ENCODE measurements at places on chromosomes 6 and 20.
A peak's percentile ranks its signal among the peaks of the same experiment; 100 is the strongest.

DNA sequence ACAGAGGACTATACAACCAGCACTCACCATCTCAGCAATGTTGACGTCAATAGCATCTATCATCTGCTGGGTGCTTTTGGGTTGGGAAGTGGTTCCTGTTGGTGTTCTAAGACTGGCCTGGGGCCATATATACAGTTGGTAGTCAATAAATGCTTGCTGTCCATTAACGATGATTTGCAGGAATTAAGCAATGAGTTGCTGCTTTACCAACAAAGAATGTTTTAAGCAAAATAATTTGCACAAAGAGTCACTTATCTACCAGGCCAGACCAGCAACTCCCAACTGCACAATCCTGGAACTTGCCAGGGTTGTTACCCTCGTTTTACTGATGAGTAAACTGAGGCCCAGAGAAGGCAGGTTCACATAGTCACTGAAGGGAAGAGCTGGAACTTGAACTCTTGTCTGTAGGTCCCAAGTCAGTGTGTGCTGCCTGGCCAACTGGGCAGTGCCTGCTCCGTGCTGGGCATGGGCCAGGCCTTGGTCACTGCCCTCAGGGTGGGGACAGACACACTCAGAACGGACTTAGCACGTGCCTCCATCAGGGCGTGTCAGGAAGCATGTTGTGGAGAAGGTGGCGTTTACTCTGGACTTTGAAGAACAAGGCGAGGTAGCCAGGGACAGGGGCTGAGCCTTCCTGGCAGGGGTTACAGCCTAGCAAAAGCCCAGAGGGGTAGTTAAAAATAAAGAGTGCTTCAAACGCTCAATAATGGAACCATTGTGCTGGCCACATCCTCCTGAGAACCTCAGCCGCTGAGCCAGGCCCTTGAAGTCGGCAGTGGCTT is 2.5 kb upstream of the SRC start:
- DNase-seq = no peak

- DNase-seq = no peak
Observed at GRCh38 chr20:48740292-48740649, 87.5 kb downstream of the PREX1 start.

DNA sequence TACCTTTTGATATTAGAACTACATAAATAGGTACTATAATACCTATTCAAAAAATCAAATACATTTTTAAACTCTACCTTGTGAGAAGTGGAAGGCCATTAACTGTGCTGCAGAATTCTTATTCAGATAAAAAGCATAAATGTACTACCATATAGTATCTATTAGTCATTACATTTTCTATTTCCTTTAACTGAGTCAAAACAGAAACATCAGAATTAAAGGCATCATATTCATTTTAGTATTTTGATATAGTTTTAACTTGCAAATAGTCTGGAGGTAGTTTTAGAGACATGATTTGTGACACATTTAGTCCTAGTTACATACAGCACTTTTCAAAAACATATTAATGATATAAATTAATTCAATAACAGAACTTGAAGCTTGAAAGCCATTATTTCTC is 39.9 kb upstream of the TAB2 start:
- no peak for DNase-seq

- DNase-seq = no peak
Observed at GRCh38 chr6:125816828-125817280, 26.1 kb downstream of the NCOA7 start.

- no peak for DNase-seq
Observed at GRCh38 chr20:36281785-36282380, 24.3 kb upstream of the DLGAP4 start.

DNA sequence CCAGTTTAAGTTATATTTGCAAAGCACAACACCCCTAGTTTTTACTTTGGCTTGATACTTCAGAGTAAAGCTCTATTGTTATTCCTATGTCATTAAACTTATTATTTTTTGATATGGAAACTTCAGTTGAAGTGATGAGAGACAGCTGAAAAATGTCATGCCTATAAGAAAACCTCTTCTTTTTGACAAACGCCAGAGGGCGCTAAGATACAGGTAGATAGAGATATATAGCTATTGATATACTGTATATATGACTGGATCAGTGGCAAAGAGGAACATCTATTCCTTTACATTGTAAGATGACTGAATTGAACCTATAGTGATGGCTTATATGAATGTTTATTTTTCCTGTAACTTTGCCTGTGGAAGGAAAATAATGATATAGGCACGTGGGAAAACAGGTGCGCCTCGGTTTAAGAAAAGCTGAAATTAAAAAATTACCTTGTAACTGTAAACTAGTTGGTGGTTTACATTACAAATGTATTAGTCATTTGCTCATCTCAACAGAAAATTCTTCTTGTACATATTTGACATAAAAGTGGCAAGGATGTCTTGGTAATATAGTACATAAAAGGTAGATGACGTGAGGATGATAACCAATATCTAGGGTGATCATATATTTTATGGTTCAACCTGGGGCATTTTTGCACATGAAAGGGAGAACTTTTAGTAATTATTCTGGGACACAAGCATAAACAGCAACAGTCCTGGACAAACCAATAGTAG is 74.1 kb downstream of the LAMA4 start:
- no peak for DNase-seq

DNA sequence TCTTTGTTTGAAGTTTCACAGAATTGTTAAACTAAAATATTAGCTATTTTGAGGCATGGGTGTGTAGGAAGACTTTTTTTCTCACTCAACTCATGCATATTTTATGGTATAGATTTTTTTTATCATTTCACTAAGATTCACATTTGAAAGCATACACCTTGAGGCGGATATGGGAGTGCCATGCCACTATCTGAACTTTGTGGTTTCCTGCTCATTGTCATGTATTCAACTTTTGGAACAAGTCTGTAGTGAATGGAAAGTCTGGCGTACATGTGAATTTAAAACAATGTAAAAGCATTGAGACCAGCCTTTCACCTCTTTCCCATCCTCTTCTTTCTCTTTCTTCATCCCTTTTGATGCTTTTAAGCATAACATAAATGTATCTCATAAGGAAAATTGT is 147.9 kb downstream of the TPBG start:
- no peak for DNase-seq

GRCh38 chr6:167341665-167342655 is 17.1 kb downstream of the TTLL2 start:
- no peak for DNase-seq

DNA sequence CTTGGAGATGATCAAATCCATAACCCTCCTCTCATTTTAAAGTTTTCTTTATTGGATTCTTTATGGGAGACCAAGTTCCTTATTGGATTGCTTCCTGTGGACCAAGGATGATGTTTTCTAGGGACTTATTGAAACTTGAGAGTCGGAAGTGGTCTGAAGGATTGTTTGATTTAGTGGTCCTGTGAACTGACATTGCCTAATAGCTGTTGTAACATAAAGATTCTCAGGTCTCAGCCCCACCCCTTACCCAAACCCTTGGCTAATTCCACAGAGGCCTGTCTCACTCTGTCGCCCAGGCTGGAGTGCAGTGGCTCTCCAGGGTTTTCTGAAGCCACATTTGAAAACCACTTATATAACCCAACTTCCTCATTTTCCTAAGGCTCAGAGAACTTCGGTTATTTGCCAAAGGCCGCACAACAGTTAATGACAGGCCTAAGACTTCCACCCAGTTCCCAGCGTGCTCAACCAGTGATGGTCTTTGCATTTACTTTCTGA is 77.0 kb downstream of the ATXN1 start:
- DNase-seq = no peak

DNA sequence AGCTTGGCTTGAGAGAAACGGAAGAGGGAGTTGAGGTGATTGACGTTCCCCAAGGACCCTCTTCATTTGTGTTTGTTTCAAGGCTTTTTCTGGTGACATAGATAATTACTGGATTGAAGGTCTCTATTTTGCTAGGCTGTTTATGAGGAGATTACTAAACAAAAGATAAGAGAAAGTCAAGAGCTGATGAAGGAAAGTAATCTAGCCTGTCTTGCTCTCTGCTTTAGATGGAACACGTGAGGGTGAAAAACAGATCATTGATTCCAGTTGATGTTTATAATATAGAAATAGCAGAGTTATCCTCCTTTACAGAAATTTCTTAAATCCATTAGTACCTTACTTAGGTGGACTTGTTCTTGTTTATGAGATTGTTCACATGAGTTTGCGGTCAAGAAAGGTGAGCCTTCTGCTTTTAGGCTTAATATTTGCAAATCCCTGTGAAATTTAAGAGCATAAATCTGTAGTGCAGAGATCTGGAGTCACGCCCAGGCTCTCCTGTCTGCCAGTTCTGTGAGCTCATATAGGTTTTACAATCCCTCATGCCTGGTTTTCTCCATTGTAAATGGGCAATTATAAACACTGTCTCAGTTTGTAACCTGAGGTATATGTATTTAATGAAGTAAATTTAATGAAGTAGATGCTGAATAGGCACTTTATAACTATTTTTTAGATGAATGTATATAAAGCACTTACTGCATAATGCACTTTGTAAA is 272.8 kb downstream of the NKAIN2 start:
- DNase-seq = no peak

DNA sequence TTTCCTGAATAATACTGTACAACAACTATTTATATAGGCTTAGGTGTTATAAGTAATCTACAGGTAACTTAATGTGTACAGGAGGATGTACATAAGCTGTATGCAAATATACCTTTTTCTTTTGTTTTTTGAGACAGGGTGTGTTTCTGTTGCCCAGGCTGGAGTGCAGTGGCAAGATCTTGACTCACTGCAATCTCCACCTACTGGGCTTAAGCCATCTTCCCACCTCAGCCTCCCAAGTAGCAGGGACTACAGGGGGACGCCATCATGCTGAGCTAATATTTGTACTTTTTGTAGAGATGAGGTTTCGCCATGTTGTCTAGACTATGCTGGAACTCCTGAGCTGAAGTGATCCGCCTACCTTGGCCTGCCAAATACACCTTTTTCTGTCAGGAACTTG is 191.7 kb upstream of the ZNF217 start:
- no peak for DNase-seq

- DNase-seq = no peak
Observed at GRCh38 chr6:73263570-73263909, 544 bp upstream of the KHDC1 start.

DNA sequence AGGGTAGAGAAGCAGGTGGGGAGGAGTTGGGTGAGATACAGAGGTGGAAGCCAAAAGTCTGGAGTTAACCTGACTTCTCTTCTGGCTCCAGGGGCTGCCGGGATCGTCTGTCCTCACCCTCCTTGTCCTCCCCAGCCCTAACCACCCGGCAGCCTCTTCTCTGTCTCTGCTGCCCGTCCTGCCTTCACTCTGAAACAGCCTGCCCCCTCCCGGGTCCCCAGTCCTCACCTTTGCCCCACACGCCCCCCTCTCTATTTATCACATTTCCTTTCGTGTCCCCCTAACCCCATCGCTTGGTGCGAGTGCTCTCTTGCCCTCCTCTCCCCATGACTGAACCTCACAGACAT is 5.7 kb downstream of the RING1 start:
- DNase-seq = no peak

- DNase-seq = no peak
Observed at GRCh38 chr6:45969026-45969425, 46.6 kb downstream of the CLIC5 start.

GRCh38 chr6:46638650-46639049 is 14.0 kb downstream of the CYP39A1 start:
- peak; percentile 19 for DNase-seq

DNA sequence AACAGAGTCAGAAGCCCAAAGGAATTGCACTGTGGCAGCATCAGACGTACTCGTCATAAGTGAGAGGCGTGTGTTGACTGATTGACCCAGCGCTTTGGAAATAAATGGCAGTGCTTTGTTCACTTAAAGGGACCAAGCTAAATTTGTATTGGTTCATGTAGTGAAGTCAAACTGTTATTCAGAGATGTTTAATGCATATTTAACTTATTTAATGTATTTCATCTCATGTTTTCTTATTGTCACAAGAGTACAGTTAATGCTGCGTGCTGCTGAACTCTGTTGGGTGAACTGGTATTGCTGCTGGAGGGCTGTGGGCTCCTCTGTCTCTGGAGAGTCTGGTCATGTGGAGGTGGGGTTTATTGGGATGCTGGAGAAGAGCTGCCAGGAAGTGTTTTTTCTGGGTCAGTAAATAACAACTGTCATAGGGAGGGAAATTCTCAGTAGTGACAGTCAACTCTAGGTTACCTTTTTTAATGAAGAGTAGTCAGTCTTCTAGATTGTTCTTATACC is 55.8 kb downstream of the VAPB start:
- DNase-seq = no peak

DNA sequence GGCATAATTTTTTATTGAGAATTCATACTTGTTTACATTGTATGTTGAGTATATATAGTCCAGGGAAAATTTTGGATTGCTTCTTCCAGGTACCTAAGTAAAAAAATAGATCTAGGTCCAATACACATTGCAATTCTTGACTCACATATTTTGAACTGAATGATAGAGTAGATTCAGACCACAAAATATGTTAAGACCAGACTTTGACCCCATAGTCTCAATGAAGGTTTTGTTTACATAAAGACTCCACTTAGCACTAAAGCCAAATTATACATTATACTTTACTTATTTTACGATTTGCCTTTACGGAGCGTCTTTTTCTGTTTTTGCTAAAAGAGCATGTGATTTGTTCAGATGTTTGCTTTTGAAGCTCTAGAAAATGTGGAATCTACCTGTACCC is 144.1 kb upstream of the PTCHD4 start:
- DNase-seq = no peak

GRCh38 chr6:81265106-81265505 is 487.4 kb downstream of the TENT5A start:
- DNase-seq = no peak

- DNase-seq = no peak
Observed at GRCh38 chr20:4484379-4484997, 237.2 kb upstream of the PRND start.

DNA sequence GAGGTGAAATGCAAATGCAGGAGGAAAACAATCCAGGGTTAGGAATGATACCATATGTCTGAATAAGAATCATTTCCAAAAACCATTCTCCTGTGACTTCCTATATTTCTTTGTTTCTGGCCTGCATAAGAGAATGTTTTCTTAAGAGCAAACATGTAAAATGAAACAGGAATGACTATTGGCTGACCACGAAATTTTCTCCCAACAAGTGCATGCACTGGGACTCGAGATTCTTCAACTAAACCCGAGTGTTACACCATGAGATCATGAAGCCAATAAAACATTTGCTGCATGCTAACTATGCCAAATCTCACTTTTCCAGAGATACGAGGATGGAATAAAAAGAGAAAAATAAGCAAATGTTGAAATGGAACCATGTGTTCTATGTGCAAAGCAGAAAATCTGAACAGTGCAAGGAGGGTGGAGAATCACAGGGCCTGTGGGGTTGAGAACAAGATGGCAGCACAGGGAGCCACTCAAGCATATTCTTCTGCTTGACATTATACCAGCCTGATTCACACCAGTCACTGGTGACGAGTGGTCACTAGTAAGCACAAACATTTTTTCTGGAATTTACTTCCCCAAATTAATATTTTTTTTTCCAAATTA is 212.2 kb upstream of the FOXA2 start:
- no peak for DNase-seq

DNA sequence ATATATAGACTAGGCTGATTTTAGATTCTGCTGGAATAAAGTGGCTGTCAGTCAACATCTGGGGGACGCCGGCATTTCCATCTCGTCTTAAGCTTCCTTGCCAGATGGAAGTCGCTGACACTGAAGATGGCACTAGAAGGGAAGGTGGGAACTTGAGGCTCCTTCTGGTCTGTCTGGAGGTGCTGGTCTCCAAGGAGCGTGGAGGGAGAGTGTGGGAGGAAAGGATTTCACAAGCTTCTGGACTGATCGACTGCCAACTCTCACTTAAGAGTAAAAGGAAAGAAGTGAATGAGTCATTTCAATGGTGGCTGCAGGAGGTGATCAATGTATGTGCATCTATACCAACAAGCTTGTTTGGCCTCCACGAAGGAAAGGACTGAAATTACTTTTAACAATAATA is 40.4 kb downstream of the DUSP22 start:
- no peak for DNase-seq

All from ELF-1 (cell line).